Activated CD8-positive, alpha-beta memory T cell treated with anti-CD3 and anti-CD28 coated beads for 24 hours (primary cell): ENCODE measurements at places on chromosomes 2 and 18.

- DNase-seq = no peak
These were observed 5.9 kb downstream of the GBX2 start for GRCh38 chr2:236162031-236162845.

DNA sequence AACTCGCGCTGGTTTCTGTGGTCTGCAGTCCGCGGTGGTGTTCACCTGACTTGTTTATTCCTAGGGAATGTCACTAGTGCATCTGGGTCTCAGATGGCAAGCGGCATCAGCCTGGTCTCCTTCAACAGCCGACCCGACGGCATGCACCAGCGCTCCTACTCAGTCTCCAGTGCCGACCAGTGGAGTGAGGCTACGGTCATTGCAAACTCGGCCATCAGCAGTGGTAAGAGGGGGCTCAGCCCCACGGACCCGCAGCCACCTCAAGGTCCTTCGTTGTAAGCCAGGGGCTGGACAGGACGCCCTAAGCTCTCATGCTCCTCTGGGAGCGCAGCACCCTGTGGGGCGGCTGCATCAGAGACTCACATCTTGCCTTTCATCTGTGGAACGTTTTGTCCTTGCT, 237.5 kb downstream of the GBX2 start:
- DNase-seq = no peak

GRCh38 chr18:31819106-31819924, 58.6 kb upstream of the SLC25A52 start:
- no peak for DNase-seq

DNA sequence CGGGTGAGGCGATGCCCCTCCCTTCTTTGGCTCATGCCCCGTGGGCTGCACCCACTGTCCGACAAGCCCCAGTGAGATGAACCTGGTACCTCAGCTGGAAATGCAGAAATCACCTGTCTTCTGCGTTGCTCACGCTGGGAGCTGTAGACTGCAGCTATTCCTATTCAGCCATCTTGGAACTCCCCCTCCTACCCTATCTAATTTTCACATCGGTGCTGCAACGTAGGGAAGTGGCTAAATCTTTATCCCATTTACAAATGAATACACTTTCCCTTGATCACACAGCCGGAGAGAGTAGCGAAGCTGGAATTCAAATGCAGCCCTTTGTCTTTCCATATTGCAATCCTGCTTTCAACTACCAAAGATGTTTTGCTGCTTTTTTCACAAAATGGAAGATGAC, 1.4 kb upstream of the TMEM247 start:
- DNase-seq = no peak

- no peak for DNase-seq
These were observed 14.4 kb upstream of the VRK2 start for GRCh38 chr2:58032016-58032763.

GRCh38 chr2:189685540-189686229, 11.2 kb downstream of the ANKAR start:
- no peak for DNase-seq

DNA sequence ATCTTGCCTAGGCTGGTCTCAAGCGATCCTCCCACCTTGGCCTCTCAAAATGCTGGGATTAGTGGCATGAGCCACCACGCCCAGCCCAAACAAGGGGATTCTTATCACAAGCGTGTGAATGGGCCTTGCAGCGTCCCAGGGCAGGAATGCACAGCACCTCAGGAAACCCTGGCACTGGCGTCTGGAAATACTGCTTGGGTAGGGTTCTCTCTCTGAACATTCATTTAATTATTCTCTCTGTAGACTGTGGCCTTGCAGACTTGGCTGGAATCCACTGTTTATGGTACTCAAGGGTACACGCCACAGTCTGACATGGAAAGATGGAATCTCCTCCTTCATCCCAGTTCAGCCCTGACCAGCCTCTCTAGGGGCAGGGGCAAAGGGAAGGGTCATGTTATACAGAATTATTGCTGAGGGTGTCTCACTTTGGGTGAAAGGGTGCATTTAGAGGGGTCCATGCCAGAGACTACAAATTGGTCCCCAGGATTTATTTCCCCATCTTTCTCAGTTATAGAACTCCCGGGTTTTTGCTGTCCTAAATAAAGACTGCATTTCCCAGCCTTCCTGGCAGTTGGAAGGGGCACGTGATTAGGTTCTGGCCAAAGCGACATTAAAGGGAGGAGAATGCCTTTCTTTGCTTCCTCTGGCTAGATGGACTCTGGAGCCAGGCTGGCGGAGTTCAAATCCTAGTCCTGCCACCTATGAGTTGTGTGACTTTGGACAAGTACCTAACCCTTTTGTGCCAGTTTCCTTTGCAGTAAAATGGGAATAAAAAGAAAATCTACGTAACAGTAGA, 147.2 kb upstream of the HAAO start:
- no peak for DNase-seq

- no peak for DNase-seq
These were observed 62.8 kb upstream of the ITSN2 start for GRCh38 chr2:24423095-24423494.

DNA sequence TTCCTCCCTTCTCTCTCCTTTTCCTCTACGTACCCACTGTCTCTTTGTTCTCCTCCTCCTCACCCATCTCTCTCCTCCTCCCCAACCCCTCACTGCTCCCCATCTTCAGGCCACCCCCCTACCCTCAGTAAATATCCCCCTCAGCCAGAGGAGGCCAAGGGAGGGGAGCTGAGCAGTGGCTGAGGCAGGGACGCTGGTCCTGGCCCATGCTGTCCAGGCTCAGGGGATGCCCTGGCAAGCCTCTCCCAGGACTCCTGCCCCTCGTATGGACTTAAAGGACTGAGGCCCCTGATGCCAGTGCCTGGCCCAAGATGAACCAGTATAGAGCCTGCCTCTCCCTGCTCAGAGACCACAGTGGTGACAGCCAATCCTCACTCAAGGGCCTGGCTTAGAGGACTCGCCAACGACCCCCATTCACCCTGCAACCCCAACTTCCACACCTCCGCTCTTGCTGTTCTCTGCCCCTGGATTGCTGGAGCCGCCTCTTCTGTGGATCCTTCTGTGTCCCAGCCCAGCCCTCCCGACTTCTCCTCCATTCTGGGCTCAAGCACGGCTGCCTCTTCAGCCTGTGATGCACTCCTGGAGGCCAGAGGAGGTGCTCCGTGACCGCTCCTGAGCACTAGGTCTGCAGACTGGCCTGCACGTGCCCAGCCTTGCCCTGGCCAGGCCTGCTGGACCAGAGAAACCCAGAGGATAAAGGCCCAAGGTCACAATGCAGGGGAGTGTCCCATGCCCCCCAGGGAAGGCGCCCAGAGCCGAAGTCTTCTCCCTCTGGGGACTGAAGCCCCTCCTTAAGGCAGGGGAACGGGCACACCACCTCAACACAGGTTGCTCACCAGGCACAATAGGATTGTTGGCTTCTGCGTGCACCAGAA, 9.5 kb upstream of the DUSP2 start:
- DNase-seq = no peak

DNA sequence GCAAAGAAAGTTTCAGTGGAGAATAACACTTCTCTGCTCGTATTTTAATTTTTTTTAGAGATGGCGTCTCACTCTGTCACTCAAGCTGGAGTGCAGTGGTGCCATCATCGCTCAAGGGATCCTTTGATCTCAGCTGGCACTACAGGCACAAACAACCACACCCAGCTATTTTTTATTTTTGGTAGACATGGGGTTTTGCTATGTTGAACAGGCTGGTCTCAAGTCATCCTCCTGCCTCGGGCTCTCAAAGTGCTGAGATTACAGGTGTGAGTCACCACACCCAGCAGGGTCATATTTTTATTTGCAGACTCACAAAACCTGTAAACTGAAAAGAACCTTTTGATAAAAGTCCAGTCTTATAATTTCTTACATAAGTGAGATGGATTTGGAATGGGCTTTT, 2.6 kb downstream of the TRAK2 start:
- no peak for DNase-seq

DNA sequence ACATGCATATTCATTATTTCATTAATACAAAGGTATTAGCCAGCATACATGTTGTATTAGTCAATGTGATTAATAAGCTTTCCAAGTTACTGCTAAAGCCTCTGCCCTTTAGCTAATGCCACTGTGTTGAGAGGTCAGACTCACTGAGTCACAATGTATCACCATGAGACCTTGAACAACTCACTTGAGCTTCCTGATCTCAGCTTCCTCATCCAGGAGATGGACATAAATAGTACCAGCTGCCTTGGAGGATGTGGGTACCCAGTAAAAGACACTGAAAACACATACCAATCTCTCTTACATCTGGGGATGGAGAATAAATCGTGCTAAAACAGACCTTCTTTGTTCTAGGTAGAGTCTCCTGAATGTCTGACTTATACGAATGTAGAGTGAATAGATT, 224.6 kb downstream of the EPHA4 start:
- DNase-seq = no peak

DNA sequence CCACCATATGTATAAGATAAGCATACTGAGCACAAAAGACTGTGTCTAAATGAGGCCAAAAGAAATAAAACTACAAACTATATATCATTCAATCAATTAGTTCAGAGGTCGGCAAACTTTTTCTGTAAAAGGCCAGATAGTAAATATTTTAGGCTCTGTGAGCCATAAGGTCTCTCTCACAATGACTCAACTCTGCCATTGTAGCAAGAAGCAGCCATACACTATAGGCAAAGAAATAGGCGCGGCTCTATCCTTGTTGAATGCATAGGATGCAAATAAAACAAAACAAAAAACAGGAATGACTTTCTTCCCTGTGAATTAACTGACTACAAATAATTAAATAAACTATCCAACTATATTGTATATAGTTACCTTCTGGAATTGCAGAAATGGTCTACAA, 8.6 kb upstream of the CCDC88A start:
- no peak for DNase-seq

- no peak for DNase-seq
These were observed 76.0 kb upstream of the SESTD1 start for GRCh38 chr2:179340678-179341077.

DNA sequence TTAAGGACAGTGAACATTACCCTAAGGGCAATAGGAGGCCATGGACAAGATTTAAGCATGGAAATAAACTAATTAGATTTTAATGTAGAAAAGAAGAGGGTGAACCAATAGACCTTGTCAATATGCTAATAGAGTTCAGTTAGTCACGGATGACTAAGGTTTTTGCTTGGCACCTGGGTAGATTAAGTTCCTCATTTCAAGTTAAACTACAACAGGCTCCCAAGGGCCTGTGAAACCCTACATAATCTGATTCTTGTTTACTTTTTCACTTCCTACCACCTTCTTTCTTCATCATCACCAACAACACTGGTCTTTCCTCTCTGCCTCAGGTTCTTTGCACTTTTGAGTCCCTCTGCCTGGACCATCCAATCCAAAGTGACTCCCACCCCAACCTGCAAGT, 14.8 kb downstream of the SP110 start:
- no peak for DNase-seq

GRCh38 chr2:53500181-53500580, 267.4 kb upstream of the CHAC2 start:
- no peak for DNase-seq

DNA sequence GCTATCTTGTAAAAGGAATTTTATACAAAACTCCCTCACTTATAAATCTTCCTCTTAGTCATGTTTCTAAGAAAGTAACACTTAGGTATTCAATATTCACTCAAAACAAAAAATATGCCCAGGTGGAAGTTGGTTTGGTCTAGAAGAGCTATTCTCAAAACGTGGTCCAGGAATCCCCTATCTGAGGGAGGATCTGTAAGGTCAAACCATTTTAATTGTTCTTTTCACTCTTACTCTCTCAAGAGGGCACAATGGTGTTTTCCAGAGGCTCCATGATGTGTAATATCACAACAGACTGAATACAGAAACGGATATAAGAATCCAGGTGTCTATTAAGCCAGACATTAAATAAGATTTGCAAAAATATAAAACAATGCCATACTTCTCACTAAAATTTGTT, 9.9 kb downstream of the MOB1A start:
- DNase-seq = no peak

- no peak for DNase-seq
These were observed 21.2 kb upstream of the MAP3K20 start for GRCh38 chr2:173054466-173054865.

- no peak for DNase-seq
These were observed 15.9 kb upstream of the TPO start for GRCh38 chr2:1397350-1397749.

DNA sequence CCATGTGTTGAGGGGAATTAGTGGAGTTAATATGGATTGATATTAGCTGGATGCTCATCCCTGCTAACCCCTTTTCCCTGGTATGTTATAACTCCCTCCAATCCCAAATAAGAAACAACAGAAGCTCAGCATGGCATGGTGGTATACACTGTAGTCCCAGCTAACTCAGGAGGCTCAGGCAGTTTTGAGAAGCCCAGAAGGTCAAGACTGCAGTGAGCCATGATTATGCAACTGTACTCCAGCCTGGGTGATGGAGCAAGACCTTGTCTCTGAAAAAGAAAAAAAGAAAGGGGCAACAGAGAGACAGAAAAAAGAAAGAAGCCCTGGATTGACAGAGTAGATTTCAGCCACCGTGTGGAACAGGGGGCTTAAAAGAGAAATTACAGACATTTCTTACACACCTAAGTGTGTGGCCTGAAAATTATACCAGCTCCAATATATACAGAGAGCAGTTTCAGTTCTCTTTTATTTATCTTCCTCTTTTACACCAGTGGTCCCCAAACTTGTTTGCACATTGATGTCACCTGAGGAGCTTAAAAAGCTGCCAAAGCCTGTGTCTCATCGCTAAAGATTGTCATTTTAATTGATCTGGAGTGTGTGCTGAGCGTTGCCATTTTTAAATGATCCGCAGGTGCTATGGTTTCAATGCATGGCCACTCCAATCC, 203.6 kb downstream of the UBE2E3 start:
- DNase-seq = no peak

- DNase-seq = no peak
These were observed 79.8 kb downstream of the MOGAT1 start for GRCh38 chr2:222751238-222751637.

GRCh38 chr2:112096098-112096497, 41.0 kb downstream of the TMEM87B start:
- no peak for DNase-seq

DNA sequence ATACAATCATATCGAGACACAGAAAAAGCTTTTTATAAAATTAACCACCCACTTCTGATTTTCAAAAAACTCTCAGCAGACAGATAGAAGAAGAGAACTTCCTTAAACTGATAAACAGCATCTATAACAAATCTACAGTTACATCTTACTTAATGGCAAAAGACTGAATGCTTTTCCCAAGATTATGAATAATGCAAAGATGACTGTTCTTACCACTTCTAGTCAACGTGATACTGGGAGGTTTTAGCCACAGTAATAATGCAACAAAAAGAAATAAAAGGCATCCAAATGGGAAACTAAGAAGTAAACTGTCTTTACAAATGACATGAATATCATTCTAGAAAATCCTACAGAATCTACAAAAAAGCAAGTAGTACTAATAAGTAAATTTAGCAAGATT, 58.0 kb upstream of the TMEM247 start:
- no peak for DNase-seq

DNA sequence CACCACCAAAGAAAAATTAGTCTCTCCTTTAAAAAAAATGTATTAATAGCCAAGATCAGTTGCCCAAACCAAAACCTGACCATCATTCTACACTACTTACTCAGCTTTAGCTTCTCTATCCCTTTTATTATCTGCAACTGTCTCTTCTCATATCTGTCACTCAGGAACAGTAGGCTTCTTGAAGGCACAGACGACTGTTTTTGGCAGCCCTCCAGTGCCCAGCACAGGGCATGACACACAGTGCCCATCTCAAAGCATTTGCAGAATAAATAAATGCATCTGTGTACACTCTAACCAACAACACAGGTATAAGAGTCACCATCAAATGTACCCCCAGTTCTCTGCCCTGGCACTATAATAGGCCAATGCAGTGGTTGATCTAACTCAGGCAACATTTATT, 117.2 kb downstream of the UXS1 start:
- DNase-seq = no peak
